ENCODE measurements at places on chromosomes 4 and X.

DNA sequence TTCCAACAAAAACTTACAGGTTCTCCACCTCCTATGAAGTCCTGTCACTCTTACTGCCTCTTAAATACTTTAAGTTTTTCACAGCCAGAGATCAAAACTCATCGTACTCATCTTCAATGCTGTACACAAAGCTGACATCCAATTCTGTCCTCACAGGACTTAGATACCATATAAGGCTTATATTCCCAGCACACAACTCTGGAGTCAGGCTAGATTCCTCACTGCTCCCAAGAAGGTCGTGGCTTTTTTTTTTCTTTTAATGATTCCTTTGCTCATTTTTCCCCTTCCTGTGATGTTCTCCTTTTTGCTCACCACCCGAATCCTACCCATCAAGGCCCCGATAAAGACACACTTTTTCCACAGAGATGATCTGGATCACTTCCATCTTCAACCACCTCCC is 914 bp downstream of the TRAPPC2 start:
- peak overlapping the region; percentile 92 for H3K27ac ChIP-seq
- no peak for DNase-seq
- peaks cover 4% of the 10 kb centered on the region for H3K36me3 ChIP-seq
- H3K4me3 ChIP-seq, result peak overlapping the region; percentile 77
- H3K4me1 ChIP-seq, result peaks cover 24% of the 10 kb centered on the region

GRCh38 chr4:46073778-46074177 is 50.1 kb downstream of the GABRG1 start:
- H3K36me3 ChIP-seq, result no peaks in the 10 kb centered on the region
- no peaks in the 10 kb centered on the region for H3K4me1 ChIP-seq
- no peak for DNase-seq
- H3K27ac ChIP-seq, result no peak overlapping the region
- H3K27me3 ChIP-seq, result no peaks in the 10 kb centered on the region
- H3K4me3 ChIP-seq, result no peak overlapping the region

- H3K27ac ChIP-seq, result no peak overlapping the region
- H3K36me3 ChIP-seq, result no peaks in the 10 kb centered on the region
- H3K4me1 ChIP-seq, result no peaks in the 10 kb centered on the region
- no peak for DNase-seq
- no peak overlapping the region for H3K4me3 ChIP-seq
Measured at GRCh38 chrX:153245288-153245731, 66.2 kb downstream of the MAGEA1 start.

- H3K36me3 ChIP-seq, result no peaks in the 10 kb centered on the region
- H3K4me3 ChIP-seq, result no peak overlapping the region
- peaks cover 3% of the 10 kb centered on the region for H3K27me3 ChIP-seq
- H3K4me1 ChIP-seq, result peaks cover 5% of the 10 kb centered on the region
- DNase-seq, result no peak
Measured at GRCh38 chrX:39156051-39156450, 354.8 kb downstream of the MID1IP1 start.

GRCh38 chr4:165516281-165516833 is 137.5 kb downstream of the CPE start:
- no peak overlapping the region for H3K27ac ChIP-seq
- H3K27me3 ChIP-seq, result no peaks in the 10 kb centered on the region
- H3K4me3 ChIP-seq, result no peak overlapping the region
- H3K4me1 ChIP-seq, result peaks cover 6% of the 10 kb centered on the region
- DNase-seq, result no peak
- H3K36me3 ChIP-seq, result peaks cover 4% of the 10 kb centered on the region

- no peaks in the 10 kb centered on the region for H3K36me3 ChIP-seq
- no peaks in the 10 kb centered on the region for H3K4me1 ChIP-seq
- DNase-seq, result no peak
Measured at GRCh38 chr4:17787315-17787714, 5.9 kb upstream of the FAM184B start.

GRCh38 chr4:164949448-164950143 is 27.9 kb downstream of the TRIM61 start:
- H3K36me3 ChIP-seq, result no peaks in the 10 kb centered on the region
- no peak for DNase-seq
- H3K27ac ChIP-seq, result no peak overlapping the region
- H3K4me3 ChIP-seq, result no peak overlapping the region

- H3K27me3 ChIP-seq, result no peaks in the 10 kb centered on the region
- no peaks in the 10 kb centered on the region for H3K36me3 ChIP-seq
- H3K4me1 ChIP-seq, result peaks cover 12% of the 10 kb centered on the region
- H3K4me3 ChIP-seq, result no peak overlapping the region
Measured at GRCh38 chr4:170008371-170008770, 17.8 kb downstream of the MFAP3L start.

- DNase-seq, result no peak
- peak within 1 kb of the TSS; percentile 49 for H3K4me3 ChIP-seq
- no peak within 1 kb of the TSS for H3K27ac ChIP-seq
Measured at GRCh38 chrX:135421932-135422809, at the start of gene SMIM10L2A. SMIM10L2A (plus strand) TSS chrX:135421944; CDS start chrX:135422132, 188 bp downstream.

GRCh38 chr4:57211131-57211530 is 100.9 kb upstream of the IGFBP7 start:
- no peak overlapping the region for H3K27ac ChIP-seq
- H3K36me3 ChIP-seq, result peaks cover 4% of the 10 kb centered on the region
- no peaks in the 10 kb centered on the region for H3K4me1 ChIP-seq
- peaks cover 5% of the 10 kb centered on the region for H3K27me3 ChIP-seq
- no peak overlapping the region for H3K4me3 ChIP-seq

- H3K4me3 ChIP-seq, result no peak overlapping the region
- DNase-seq, result no peak
- H3K4me1 ChIP-seq, result peaks cover 16% of the 10 kb centered on the region
- no peaks in the 10 kb centered on the region for H3K27me3 ChIP-seq
- no peak overlapping the region for H3K27ac ChIP-seq
- H3K36me3 ChIP-seq, result peaks cover 4% of the 10 kb centered on the region
Measured at GRCh38 chr4:146243141-146243882, 29.0 kb downstream of the REELD1 start.

- H3K27ac ChIP-seq, result no peak overlapping the region
- peaks cover 44% of the 10 kb centered on the region for H3K27me3 ChIP-seq
- no peaks in the 10 kb centered on the region for H3K4me1 ChIP-seq
- no peak overlapping the region for H3K4me3 ChIP-seq
- H3K36me3 ChIP-seq, result peaks cover 4% of the 10 kb centered on the region
- DNase-seq, result no peak
Measured at GRCh38 chr4:140448830-140449229, 21.4 kb upstream of the CLGN start.

- H3K4me3 ChIP-seq, result no peak overlapping the region
- H3K27me3 ChIP-seq, result no peaks in the 10 kb centered on the region
- DNase-seq, result no peak
- H3K27ac ChIP-seq, result no peak overlapping the region
- peaks cover 54% of the 10 kb centered on the region for H3K4me1 ChIP-seq
Measured at GRCh38 chr4:159281771-159282170, 178.9 kb downstream of the RAPGEF2 start.

- no peak for DNase-seq
- no peak overlapping the region for H3K4me3 ChIP-seq
- no peak overlapping the region for H3K27ac ChIP-seq
- no peaks in the 10 kb centered on the region for H3K36me3 ChIP-seq
Measured at GRCh38 chrX:106300239-106300638, 132.1 kb downstream of the PWWP3B start.

GRCh38 chrX:74382613-74383012 is 38.7 kb upstream of the SLC16A2 start:
- H3K36me3 ChIP-seq, result no peaks in the 10 kb centered on the region
- no peak for DNase-seq
- H3K27ac ChIP-seq, result no peak overlapping the region
- no peak overlapping the region for H3K4me3 ChIP-seq

DNA sequence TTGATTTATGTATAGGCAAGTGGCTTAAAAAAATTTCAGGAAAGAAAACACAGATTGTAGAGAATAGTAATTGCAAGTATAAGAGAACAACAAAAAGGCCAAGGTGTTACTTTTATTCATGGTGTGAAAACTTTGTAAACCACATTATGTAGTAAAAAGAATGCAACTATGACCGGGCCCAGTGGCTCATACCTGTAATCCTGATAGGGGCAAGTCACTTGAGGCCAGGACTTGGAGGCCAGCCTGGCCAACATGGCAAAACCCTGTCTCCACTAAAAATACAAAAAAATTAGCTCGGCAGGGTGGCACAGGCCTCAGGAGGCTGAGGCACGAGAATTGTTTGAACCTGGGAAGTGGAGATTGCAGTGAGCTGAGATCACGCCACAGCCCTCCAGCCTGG is 131.7 kb downstream of the DCK start:
- H3K4me3 ChIP-seq, result no peak overlapping the region
- H3K27ac ChIP-seq, result no peak overlapping the region

- DNase-seq, result peak; percentile 93
- peak overlapping the region; percentile 86 for H3K4me3 ChIP-seq
- H3K27me3 ChIP-seq, result no peaks in the 10 kb centered on the region
- H3K36me3 ChIP-seq, result no peaks in the 10 kb centered on the region
- peaks cover 64% of the 10 kb centered on the region for H3K4me1 ChIP-seq
Measured at GRCh38 chr4:2795300-2795892, 2.5 kb downstream of the SH3BP2 start.

- no peak for DNase-seq
- peaks cover 35% of the 10 kb centered on the region for H3K4me1 ChIP-seq
- no peaks in the 10 kb centered on the region for H3K27me3 ChIP-seq
- peak overlapping the region; percentile 97 for H3K27ac ChIP-seq
- H3K4me3 ChIP-seq, result peak overlapping the region; percentile 96
Measured at GRCh38 chr4:75673959-75674328, 733 bp upstream of the G3BP2 start.
